Endothelial cell (in vitro differentiated cells): ENCODE measurements at places on chromosomes 3 and 15.

- peaks cover 2% of the 10 kb centered on the region for H3K4me1 ChIP-seq
- DNase-seq, result no peak
- H3K36me3 ChIP-seq, result no peaks in the 10 kb centered on the region
- no peaks in the 10 kb centered on the region for H3K27me3 ChIP-seq
- no peak overlapping the region for H3K4me3 ChIP-seq
- no peak overlapping the region for H3K27ac ChIP-seq
These were observed 180.3 kb upstream of the ROBO2 start for GRCh38 chr3:76859596-76859995.

- no peak for DNase-seq
- no peaks in the 10 kb centered on the region for H3K36me3 ChIP-seq
- H3K4me3 ChIP-seq, result no peak overlapping the region
These were observed 304.6 kb downstream of the RPLP1 start for GRCh38 chr15:69757186-69757585.

DNA sequence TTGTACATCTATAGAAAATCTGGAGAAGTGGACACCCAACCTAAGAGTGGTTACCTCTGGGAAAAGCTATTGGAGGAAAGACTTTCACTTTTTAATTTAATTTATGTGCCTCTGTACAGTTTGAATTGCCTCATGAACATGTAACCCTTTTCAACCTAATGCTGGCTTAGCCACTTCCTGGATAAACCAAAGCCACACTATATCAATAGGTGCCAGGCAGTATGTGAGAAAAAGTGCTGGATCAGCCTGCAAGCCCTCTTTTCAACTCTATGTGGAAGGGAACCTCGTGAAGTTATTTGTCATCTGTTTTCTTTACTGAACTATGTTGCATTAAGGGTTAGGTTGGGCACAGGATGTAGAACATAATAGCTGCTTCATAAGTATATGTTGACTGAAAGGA lies 9.3 kb upstream of the TOPAZ1 start:
- peaks cover 18% of the 10 kb centered on the region for H3K4me1 ChIP-seq
- no peak overlapping the region for H3K27ac ChIP-seq
- H3K4me3 ChIP-seq, result no peak overlapping the region
- no peak for DNase-seq
- H3K27me3 ChIP-seq, result no peaks in the 10 kb centered on the region
- no peaks in the 10 kb centered on the region for H3K36me3 ChIP-seq

- no peaks in the 10 kb centered on the region for H3K4me1 ChIP-seq
- H3K27me3 ChIP-seq, result no peaks in the 10 kb centered on the region
- no peak overlapping the region for H3K27ac ChIP-seq
- H3K4me3 ChIP-seq, result no peak overlapping the region
- no peaks in the 10 kb centered on the region for H3K36me3 ChIP-seq
These were observed 77.0 kb upstream of the RBMS3 start for GRCh38 chr3:29203851-29204250.

- H3K4me1 ChIP-seq, result no peaks in the 10 kb centered on the region
- H3K4me3 ChIP-seq, result no peak overlapping the region
- no peaks in the 10 kb centered on the region for H3K36me3 ChIP-seq
These were observed 341.4 kb upstream of the SGO1 start for GRCh38 chr3:20527368-20527767.

DNA sequence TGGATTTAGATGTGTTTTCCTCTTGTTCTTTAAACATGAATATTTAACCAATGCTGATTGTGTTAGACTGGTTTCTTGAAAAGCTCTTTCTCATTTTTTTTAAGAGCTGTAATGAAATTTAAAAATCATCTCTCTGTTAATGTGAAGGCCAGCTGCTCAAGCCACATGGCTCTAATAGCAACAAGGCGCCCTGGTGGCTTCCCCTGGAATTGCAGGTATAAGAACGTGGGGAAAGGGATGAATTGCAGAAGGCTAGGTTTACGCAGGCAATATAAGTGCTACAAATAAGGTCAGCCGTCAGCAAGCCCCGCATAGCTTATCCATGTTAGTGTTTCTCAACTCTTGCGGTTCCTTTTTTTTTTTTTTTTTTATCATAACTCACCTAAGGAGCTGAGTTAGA lies 108.5 kb downstream of the SAMMSON start:
- peak; percentile 47 for DNase-seq
- no peak overlapping the region for H3K4me3 ChIP-seq
- no peaks in the 10 kb centered on the region for H3K4me1 ChIP-seq
- H3K27me3 ChIP-seq, result no peaks in the 10 kb centered on the region
- no peak overlapping the region for H3K27ac ChIP-seq

- no peaks in the 10 kb centered on the region for H3K4me1 ChIP-seq
- no peak for DNase-seq
- H3K27ac ChIP-seq, result no peak overlapping the region
- no peak overlapping the region for H3K4me3 ChIP-seq
These were observed 131.8 kb upstream of the TOPAZ1 start for GRCh38 chr3:44109771-44110361.

- no peaks in the 10 kb centered on the region for H3K4me1 ChIP-seq
- H3K27me3 ChIP-seq, result no peaks in the 10 kb centered on the region
- no peak overlapping the region for H3K27ac ChIP-seq
- H3K4me3 ChIP-seq, result no peak overlapping the region
- no peaks in the 10 kb centered on the region for H3K36me3 ChIP-seq
These were observed 770.0 kb downstream of the GRM7 start for GRCh38 chr3:7630925-7631324.

GRCh38 chr3:175692256-175692655 lies 833.1 kb downstream of the NAALADL2 start:
- no peak for DNase-seq
- H3K27ac ChIP-seq, result no peak overlapping the region
- no peak overlapping the region for H3K4me3 ChIP-seq
- no peaks in the 10 kb centered on the region for H3K27me3 ChIP-seq
- H3K36me3 ChIP-seq, result no peaks in the 10 kb centered on the region
- H3K4me1 ChIP-seq, result no peaks in the 10 kb centered on the region

GRCh38 chr15:49063402-49064280 lies 17.4 kb upstream of the SECISBP2L start:
- no peak overlapping the region for H3K27ac ChIP-seq
- peaks cover 8% of the 10 kb centered on the region for H3K4me1 ChIP-seq
- no peaks in the 10 kb centered on the region for H3K36me3 ChIP-seq
- H3K4me3 ChIP-seq, result no peak overlapping the region
- DNase-seq, result no peak
- peaks cover 6% of the 10 kb centered on the region for H3K27me3 ChIP-seq

DNA sequence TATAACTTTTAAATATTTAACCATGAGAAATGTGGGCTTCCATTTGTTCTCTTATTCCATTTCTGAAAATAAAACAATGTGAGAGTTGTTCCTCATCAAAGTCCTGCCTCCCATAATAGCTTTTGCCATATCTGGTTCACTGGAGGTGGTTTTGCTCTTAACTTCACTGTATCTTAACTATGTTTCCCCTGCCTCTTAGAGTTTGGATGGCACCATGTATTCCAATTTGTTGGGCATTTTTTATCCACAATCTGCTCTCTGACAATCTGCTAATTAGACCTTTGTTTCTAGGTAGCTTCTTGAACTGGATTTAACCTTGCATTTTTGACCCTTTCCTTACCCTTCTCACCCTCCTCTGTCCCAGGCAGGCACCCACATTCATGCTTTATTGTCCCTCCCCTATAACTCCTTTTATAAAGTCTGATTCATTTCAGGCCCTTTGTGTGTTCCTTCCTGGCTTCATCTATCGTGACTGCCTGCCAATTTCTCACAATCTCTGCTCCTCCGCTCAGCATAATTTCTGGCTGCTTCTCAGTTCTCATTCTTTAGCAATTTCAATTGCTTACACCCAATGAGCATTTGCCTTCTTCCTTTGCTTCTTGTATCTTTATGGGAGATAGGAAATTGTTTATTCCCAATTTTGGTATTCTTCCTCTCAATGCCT lies 144.2 kb upstream of the ARHGEF26 start:
- no peaks in the 10 kb centered on the region for H3K36me3 ChIP-seq
- H3K4me1 ChIP-seq, result no peaks in the 10 kb centered on the region
- no peak for DNase-seq
- H3K4me3 ChIP-seq, result no peak overlapping the region

GRCh38 chr15:40313531-40314398 lies 6.0 kb upstream of the PLCB2 start:
- H3K36me3 ChIP-seq, result no peaks in the 10 kb centered on the region
- no peak for DNase-seq
- no peak overlapping the region for H3K27ac ChIP-seq
- peaks cover 12% of the 10 kb centered on the region for H3K27me3 ChIP-seq
- peaks cover 34% of the 10 kb centered on the region for H3K4me1 ChIP-seq

DNA sequence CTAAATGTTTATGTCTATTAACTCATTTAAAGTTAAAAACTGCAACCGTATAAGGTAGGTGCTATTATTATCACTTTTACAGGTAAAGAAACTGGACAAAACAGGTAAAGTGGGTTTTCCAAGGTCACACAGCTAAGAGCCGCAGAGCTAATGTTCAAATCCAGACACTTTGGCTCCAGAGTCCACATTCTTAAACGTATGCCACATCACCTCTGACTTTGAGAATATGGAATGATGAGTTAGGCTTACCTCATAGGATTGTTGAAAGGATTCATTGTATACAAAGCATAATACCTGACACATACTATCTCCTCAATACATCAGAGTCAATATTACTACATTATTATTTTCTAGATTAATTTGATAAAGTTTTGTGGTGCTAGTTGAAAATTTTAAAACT lies 240.9 kb upstream of the STT3B start:
- H3K4me1 ChIP-seq, result peaks cover 34% of the 10 kb centered on the region
- H3K36me3 ChIP-seq, result no peaks in the 10 kb centered on the region
- H3K27ac ChIP-seq, result no peak overlapping the region
- DNase-seq, result no peak
- H3K27me3 ChIP-seq, result peaks cover 2% of the 10 kb centered on the region

GRCh38 chr15:78810362-78811123 lies 721 bp downstream of the ADAMTS7 start:
- H3K4me3 ChIP-seq, result peak overlapping the region; percentile 92
- H3K36me3 ChIP-seq, result peaks cover 7% of the 10 kb centered on the region
- H3K4me1 ChIP-seq, result peaks cover 15% of the 10 kb centered on the region
- peak; percentile 63 for DNase-seq

- H3K27me3 ChIP-seq, result peaks cover 5% of the 10 kb centered on the region
- DNase-seq, result no peak
- H3K4me1 ChIP-seq, result peaks cover 6% of the 10 kb centered on the region
- no peak overlapping the region for H3K4me3 ChIP-seq
- H3K36me3 ChIP-seq, result no peaks in the 10 kb centered on the region
These were observed 28.2 kb downstream of the SIAH2 start for GRCh38 chr3:150734795-150735119.

DNA sequence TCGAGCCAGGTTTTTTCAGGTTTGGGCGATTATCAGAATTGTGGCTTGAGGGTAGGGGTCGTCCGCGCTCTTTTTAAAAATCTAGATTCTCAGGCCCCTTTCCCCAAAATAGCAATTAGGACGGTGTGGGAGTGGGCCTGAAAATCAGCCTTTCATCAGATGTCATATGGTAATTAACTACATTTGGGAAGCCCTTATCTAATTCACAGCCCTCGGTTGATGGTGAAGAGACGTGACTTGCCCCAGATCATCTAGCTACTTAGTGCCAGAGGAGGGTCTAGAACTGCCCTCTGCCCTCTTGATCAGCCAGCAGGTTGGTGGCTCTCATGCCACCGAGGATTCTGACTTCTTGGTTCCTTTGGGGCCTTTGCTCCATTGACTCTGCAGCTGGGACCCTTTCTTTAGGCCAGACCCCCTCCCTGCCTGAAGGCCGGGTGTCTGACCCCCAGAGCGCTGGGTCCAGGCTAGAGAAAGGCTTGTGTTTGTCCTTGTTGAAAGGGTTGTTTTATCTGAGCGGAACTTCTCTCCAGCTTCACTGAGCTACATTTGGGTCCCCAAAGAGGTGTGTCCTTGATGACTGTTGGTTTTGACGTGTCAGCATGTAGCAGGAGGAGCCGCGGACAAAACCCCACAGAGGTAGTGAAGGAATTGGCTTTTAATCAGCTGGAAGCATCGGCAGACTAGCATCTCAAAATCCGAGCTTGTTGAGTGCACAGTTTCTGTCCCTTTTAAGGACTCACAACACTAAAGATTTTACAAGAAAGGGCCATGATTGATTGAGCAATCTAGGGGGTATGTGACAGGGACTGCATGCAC lies 857 bp downstream of the AEN start:
- H3K4me1 ChIP-seq, result peaks cover 28% of the 10 kb centered on the region
- H3K4me3 ChIP-seq, result peak overlapping the region; percentile 97
- H3K36me3 ChIP-seq, result peaks cover under 1% of the 10 kb centered on the region
- DNase-seq, result no peak
- peak overlapping the region; percentile 93 for H3K27ac ChIP-seq
- peaks cover 4% of the 10 kb centered on the region for H3K27me3 ChIP-seq

GRCh38 chr3:39485547-39485946 lies 18.1 kb downstream of the MOBP start:
- H3K27ac ChIP-seq, result no peak overlapping the region
- H3K36me3 ChIP-seq, result no peaks in the 10 kb centered on the region
- no peaks in the 10 kb centered on the region for H3K27me3 ChIP-seq
- H3K4me3 ChIP-seq, result no peak overlapping the region
- no peaks in the 10 kb centered on the region for H3K4me1 ChIP-seq

- H3K27ac ChIP-seq, result no peak overlapping the region
- DNase-seq, result no peak
- peaks cover 6% of the 10 kb centered on the region for H3K4me1 ChIP-seq
- H3K27me3 ChIP-seq, result no peaks in the 10 kb centered on the region
- H3K36me3 ChIP-seq, result no peaks in the 10 kb centered on the region
These were observed 105.1 kb downstream of the OXSM start for GRCh38 chr3:25895031-25895430.

- H3K36me3 ChIP-seq, result peaks cover 6% of the 10 kb centered on the region
- no peak for DNase-seq
- no peak overlapping the region for H3K4me3 ChIP-seq
- H3K27me3 ChIP-seq, result peaks cover 14% of the 10 kb centered on the region
- H3K4me1 ChIP-seq, result peaks cover 7% of the 10 kb centered on the region
These were observed 137.6 kb downstream of the FBLN2 start for GRCh38 chr3:13686367-13687160.

DNA sequence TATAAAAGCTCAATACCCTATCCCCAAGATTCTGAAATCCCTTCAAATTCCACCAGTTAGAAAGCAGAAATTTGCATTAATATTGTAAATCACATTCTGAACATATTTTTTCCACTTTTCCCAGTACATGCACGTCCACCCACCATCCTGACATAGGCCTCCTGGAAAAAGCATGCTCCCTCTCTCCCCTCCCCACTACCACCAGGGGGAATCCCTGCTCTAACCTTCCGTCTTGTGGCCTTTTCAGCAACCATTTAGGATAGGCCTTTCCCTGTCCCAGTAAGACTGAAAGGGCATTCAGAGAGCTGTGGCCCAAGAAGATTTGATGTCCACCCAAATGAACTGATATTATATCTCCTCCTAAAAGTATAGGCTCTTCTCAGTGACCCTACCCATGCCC lies 182.1 kb downstream of the ARRDC4 start:
- H3K27me3 ChIP-seq, result no peaks in the 10 kb centered on the region
- no peaks in the 10 kb centered on the region for H3K36me3 ChIP-seq
- peak; percentile 19 for DNase-seq
- no peak overlapping the region for H3K4me3 ChIP-seq
